ENCODE measurements at places on chromosomes 4 and X.

- DNase-seq, result no peak
Measured at GRCh38 chr4:185023471-185023870, 5.2 kb downstream of the HELT start.

DNA sequence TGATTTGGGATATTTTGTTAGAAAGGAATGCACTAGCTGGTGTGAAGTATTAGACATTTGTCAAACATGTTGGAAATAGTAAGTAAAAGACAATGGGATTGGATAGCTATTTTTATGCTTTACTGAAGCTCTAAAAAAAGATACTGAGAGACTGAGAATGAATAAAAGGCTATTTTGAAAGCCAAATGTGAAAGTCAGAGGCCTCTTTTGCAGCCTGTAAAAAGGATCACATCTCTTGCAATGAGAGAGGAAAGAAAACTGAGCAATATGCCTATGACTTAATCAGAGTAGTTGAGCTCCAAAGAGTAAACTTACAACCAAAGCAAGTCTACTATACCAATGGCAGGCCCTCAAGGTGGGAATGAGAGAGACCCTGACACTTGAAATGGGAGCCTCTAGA, 212.6 kb upstream of the LCORL start:
- DNase-seq, result no peak

GRCh38 chr4:2305766-2306501, 44.0 kb upstream of the MXD4 start:
- DNase-seq, result no peak

- DNase-seq, result no peak
Measured at GRCh38 chr4:69894186-69894585, 34.2 kb upstream of the SULT1E1 start.

- DNase-seq, result no peak
Measured at GRCh38 chrX:46626566-46626965, 53.0 kb downstream of the CHST7 start.

DNA sequence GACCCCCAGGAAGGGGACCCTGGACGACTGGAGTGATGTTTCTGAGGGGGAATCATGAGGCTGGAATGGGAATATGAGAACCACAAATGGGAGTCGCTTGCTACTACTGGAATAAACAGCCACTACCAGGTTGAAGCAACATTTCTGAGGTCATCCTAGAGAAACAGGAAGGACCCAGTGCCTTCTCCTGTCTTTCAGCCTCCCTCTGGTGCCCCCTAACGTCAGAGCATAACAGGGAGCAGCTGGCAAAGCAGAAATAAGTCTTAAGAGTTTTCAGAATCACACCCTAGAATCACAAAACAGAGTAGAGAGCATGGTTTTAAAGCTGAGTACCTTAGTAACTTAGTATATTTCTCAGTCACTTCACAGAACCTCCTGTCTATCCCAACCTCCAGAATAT, 347.8 kb upstream of the PITX2 start:
- peak; percentile 67 for DNase-seq

DNA sequence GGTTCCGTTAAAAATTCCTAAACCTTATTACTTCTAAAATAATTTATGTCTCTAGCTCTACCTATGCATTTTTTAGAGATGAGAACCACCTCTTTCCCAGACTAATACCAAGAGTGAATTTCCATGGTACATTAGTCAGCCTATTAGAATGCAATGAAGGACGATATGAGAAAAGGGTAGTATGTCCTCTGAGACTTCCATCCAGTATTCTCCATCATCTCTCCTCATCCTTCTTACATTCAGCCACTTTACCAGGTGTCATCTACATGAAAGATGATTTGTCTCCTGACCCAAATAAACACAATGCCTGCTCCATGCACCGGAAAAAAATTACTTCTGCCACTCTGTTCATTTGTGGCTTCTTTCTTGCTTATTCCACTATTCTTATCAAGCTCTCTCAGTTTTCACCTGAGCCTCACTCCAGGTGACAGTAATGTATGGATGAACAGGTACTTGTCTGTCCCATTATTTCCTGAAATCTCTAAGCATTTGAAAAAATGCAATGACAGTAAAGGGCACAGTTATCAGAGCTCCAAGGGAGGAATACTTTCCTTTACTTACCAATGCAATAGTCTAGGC, 97.9 kb downstream of the MAB21L2 start:
- no peak for DNase-seq

- no peak for DNase-seq
Measured at GRCh38 chr4:82728301-82728700, 70.3 kb downstream of the SCD5 start.

GRCh38 chrX:46398126-46398525, 147.1 kb downstream of the ZNF674 start:
- DNase-seq, result no peak

GRCh38 chr4:180913750-180914149, 1329.5 kb upstream of the TENM3 start:
- DNase-seq, result no peak

GRCh38 chr4:24237709-24238108, 346.6 kb downstream of the DHX15 start:
- DNase-seq, result no peak

DNA sequence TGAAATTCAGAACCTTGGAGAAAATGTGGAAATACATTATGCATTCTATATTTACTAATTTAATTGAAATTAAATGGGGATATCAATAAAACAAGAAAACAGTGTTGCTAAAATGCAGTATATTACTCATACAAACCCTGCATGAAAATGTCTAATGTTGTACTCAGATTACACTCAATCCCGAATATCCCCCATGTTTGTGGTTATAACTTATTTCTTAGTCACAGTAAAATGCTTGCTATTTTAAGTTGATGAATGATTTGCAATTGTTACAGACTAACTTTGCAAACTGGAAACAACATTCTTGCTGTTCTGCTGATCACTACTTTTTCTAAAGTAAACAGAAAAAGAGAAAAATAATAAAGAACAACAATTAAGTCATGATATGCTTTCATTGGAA, 33.1 kb upstream of the ANXA10 start:
- no peak for DNase-seq

DNA sequence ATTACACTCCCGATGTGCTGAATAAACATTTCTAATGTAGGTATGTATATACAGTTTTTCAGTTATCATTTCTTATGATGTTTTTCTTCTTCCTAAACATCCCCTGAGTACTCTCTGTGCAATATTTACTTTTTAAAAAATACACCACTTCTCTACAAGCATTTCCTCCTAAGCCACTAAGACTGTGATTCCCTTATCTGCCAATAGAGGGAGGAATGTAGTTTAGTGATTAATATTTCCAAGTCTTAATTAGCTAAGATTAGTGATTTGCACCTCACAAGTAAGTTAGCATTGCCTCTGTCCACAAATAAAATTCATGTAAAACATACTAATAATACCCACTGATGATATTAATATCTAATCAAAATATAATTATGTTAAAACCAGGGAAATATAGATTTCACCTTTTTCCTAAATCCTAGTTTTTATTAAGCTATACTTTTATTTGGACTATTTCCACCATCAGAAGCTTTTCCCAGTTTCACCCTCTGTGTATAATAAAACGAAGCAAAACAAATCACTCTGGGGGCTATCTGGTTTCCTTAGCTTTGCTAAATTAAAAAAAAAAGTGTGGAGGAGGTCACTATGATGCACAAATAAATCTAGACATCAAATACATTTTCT, 909.1 kb downstream of the FAT4 start:
- no peak for DNase-seq

DNA sequence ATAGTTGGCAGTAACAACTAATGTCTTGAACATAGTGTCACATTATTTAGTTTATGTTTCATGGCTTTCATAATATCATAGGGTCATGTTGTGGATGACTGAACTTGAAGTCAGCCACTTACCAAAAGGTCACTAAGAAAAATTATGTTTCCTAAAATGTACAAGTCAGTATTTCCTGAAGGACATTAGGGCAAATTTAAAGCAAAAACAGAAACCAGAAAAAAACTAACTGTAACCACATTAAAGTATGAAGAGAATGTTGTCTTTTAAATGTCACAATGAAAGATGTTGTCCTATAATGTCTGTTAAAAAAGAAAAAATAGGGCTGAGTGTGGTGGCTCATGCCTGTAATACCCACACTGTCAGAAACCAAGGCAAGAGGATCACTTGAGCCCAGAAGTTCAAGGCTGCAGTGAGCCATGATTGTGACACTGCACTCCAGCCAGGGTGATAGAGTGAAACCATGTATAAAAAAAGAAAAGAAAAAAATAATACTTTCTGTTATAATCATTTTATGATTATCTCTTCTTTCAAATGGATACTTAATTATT, 55.8 kb downstream of the HHIP start:
- no peak for DNase-seq

- no peak for DNase-seq
Measured at GRCh38 chrX:53817548-53817947, 131.0 kb upstream of the HUWE1 start.

DNA sequence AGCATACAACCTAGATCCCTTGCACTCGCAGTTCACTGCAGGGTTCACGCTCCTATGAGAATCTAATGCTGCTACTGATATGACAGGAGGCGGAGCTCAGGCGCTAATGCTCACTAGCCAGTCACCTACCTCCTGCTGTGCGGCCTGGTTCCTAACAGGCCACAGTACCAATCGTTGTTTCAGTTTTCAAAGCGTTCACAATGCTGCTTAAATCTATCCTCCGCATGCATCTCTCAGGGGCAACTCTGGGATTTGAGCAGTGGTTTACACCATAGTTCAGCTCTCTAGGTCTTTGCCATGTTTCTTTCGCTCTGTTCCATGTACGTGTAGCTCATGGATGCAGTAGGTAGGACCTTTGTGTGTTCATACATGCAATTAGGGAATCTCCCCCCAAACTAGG, 47.2 kb downstream of the CLOCK start:
- no peak for DNase-seq

DNA sequence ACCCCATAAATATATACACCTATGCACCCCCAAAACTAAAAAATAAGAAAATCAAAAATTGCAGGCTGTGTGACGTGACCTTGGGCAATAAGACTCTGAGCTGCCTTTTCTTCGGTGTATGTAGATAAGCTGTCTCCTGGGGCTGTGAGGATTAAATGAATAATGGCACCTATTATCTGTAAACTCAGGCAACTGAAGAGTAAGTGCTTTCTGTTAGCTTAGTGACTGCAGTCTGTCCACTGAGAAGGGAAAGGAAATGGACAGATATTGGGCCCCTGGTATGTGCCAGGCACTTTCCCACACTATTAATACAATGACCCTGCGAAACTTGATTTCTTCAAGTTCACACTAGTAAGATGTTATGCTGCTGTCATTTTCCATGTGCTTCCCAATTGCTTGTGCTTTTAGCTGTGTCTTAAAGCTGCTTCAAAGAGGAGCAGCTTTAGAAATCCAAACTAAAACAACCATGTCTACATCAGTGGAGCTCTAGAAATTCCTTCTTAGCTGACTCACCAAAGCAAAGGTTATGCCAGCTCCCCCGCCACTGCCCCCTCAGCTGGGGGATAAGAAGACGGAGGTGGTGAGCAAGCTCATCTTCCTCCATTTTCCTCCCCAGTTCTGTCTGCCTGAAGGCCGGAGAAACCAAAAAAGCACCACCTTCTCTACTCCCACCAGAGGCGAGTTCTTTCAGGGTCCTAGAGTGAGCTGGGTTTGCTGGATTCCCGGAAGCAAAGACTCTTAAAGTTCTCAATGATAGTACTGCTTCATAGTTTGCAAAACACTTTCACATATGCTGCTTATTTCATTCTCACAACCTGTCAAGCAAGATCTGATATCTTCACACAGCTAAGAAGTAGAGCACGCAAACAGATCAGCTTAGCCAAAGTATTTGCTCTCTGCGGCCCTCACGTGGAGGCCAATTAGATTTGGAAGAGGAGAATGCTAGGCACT, 8.8 kb upstream of the DGAT2L6 start:
- DNase-seq, result peak; percentile 46

- DNase-seq, result no peak
Measured at GRCh38 chr4:66750273-66750672, 795.0 kb downstream of the CENPC start.

DNA sequence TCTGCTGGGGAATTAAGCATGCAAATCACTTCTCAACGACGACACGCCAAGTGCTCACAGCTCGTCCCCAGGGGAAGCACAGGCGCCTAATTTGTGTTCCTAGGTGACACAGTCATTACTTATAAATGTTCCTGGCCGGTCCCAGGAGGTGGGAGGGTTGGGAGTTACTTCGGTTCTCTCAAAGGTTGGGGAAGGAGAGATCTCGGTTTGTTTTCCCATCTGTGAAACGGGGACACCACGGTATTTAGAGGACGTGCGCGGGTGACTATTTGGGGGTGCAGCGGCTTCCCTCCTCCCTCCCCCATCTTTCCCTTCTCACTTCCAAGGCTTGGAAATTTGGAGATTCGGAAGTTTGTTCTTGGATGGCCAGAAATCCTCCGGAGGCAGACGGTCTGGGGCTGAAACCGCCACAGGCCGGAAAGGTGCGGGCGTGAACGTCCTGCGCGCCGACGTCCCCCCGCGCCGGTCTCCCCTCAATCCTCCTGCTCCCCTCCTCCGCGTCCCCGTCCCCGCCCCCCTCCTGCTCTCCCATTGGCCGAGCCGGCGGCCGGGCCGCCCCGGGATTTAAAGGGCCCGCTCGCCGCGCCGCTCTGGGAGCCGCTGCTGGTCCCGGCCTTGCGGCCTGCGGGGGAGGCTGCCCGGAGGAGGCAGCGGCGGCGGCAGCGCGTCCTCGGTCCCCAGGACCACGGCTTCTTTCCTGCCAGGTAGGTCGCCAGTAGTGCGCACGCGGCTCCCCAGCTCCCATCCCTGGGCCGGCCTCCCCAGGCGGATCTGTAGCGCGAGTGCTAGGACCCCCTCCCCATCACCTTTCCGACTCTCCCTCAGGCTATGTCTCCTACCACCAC, at the start of gene PORCN:
Gene PORCN, plus strand, starts transcription at position 593 of the 845 bp plus-strand sequence. CDS start 829 bp downstream, outside the sequence.
- DNase-seq, result peak; percentile 94

GRCh38 chr4:47313384-47313783, 150.1 kb downstream of the COMMD8 start:
- no peak for DNase-seq

DNA sequence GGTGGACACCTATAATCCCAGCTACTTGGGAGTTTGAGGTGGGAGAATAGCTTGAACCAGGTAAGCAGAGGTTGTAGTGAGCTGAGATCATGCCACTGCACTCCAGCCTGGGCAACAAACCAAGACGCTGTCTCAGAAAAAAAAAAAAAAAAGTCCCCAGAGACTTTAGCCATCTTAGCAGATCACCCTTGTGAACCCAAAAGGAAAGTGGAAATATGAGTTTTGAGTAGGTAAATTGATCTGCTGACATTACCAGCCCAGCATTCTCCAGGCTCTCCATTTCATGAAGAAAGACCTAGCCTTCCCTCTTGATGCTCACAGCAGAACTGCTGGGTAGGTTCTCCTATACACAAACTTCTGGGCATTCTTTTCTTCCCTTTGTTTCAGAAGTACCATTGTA, 24.5 kb upstream of the HNRNPD start:
- no peak for DNase-seq

DNA sequence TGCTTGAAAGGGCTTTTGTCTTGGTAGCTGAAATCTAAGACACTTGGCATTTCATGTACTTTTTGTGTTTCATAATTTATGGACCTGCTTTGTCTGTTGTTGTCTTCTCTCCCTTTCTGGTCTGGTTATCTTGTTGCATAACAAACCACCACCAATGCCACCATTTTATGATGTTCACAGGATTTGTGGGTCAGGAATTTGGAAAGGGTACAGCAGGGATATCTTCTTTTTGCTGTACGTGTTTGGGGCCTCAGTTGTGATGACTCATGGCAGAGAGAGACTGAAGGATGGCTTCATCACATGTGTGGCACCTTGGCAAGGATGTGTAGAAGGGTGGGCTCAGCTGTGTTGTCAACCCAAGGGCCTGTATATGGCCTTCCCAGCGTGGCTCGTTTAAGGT, 35.2 kb downstream of the KDM6A start:
- no peak for DNase-seq

GRCh38 chr4:188110036-188110435, 633 bp upstream of the TRIML2 start:
- no peak for DNase-seq
